KBM-7 (cell line): ENCODE measurements at places on chromosomes 7 and 10.

DNA sequence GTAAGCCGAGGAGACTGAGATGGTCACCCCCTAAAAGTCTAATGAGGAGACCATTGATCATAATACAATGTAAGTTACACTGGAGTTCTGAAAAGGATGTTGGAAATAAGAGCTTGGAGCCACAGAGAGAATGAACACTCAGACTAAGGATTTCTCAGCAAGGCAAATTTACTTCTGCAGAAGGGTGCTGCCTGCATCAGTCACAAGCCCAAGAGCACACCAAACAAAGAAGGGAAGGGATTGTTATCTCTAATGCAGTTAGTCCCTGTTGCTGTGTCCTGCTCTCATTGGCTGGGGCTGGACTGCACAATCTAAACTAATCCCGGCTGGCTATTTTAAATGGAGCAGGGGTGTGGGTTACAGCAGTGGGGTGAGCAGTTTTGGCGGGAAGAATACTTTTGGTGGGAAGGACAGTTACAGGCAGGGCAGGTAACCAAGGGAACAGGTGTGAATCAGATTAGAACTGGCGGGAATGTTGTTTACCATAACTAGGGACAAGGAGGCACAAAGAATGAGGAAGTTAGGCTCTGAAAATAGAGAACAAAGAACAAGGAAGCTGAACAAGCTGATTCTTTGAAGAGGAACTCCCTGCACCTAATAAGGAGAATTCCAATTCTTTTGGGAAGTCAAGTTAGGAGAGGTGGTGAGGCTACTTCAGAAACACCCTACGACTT lies 30.3 kb upstream of the TRIM24 start:
- DNase-seq = peak; percentile 57

DNA sequence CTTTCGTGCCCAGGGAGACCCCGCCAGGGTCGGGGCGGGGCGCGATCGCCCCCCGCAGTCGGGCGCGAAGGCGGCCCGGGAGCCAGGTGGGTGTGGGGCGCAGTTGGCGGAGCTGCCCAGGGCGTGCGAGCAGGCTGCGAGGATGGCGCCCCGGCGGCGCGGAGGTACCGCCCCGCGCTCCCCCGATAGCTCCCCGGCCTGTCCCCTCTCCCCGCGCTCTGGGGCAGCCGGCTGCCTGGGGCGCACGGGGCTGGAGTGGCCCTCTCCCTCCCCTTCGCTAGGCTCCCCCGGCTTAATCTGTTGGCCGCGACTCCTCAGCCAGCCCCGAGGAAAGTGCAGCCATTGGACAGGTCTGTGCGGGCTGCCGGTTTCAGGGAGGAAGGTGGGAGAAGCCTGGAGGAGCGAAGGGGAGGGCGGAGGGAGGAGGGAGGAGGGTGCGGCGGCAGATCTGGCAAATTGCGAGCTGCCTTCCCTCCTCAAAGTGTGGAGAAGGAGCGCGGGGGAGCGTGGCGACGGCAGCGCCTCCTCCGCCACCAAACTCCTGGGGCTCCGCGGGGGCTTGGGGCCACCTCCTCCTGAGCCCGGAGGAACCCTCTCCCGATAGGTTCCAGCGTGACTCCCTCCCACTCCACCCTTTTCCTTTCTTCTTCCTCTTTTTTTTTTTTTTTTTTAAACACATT lies 361 bp upstream of the PLXDC2 start:
- peak; percentile 93 for DNase-seq

DNA sequence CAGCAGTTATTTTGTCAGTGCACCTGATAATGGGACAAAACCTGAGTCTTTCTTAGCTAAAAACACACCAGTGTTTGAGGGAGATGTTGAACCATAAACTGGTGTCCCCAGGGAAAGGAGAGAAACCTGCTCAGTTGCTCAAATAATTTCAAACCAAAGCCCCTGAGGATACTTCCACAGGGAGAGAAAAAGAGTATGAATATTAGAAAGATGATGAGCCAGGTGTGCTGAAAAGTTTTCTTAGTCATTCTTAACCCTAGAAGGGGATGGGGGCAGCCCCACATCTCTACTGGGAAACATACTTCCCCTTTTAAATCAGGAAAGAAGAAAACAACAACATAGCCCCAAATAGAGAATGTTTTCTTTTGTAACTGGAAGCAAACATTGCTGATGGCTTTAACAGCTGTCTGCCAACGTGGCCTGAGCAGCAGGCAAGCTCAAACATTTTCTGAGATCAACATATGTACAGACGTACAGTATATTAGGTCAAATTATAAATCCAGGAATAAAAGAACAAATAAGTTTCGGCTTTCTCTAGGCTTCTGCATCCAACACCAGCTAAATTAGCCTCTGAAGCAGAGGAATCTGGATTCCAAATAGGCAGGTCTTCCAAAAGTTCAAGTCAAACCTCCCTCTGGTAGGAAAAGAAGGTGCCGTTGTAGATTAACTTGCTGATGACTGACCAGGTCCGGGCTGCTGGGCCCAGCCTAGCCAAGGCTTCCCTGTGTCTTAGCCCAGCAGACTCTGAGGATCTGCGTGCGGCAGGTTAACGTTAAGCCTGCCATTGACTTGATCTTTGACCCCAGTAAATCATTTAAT lies 30.5 kb upstream of the FBXW4 start:
- DNase-seq = no peak

GRCh38 chr7:25889765-25890164 lies 262.2 kb upstream of the NFE2L3 start:
- no peak for DNase-seq

DNA sequence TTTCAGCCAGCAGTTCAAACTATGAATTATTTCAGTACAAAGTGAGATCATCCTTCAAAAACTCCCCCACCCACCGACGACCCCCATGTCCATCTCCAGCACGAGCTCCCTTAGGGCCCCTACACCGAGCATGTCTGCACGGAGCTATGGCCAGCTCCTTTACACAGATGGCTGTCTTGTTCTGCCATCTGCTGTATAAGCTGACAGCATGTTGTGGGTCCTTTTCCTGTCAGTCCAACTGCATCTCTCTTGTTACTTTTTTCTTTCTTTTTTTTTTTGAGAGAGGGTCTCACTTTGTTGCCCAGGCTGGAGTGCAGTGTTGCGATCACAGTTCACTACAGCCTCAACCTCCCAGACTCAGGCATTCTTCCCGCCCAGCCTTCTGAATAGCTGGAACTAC lies 21.6 kb downstream of the NPC1L1 start:
- DNase-seq = no peak

DNA sequence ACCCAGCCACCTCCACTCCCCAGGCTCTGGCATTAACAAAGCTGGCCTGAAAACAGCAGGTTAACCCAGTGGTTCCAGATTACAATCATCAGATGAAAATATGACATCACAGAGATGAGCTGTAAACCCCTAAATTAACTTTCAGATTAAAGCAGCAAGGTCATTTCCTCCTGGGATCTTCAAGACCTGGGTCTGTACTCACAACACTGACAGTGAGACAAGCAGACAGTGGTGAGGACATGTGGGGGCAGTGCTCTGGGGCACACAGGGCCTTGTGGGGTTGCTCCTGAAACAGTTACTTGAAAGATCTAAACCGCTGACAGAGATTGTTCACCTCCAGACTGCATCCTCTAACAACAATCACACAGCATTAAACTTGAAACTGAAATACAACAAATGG lies 134.1 kb downstream of the ZNF438 start:
- DNase-seq = no peak

DNA sequence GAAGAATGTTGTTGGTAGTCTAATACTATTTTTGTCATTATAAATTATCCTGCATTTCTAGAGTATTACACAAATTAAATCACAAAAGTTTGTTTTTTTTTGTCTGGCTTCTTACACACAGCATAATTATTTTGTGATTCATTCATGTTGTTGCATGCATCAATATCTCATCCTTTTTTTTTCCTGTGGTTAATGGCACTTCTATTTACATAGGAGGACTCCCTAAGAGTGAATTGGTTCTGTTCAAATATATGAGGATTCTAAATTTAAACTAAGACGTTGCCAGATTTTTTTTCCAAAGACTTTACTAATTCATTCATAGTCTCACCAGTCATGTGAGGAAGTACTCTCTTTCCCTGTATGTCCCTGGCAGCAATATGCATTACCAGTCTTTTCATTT lies 303.3 kb downstream of the GPR37 start:
- no peak for DNase-seq

- DNase-seq = no peak
Measured at GRCh38 chr7:64879086-64879730, 23.9 kb upstream of the ZNF273 start.

GRCh38 chr10:124539935-124540641 lies 78.5 kb downstream of the LHPP start:
- DNase-seq = peak; percentile 63

GRCh38 chr10:55747244-55747643 lies 613.8 kb downstream of the ZWINT start:
- no peak for DNase-seq

DNA sequence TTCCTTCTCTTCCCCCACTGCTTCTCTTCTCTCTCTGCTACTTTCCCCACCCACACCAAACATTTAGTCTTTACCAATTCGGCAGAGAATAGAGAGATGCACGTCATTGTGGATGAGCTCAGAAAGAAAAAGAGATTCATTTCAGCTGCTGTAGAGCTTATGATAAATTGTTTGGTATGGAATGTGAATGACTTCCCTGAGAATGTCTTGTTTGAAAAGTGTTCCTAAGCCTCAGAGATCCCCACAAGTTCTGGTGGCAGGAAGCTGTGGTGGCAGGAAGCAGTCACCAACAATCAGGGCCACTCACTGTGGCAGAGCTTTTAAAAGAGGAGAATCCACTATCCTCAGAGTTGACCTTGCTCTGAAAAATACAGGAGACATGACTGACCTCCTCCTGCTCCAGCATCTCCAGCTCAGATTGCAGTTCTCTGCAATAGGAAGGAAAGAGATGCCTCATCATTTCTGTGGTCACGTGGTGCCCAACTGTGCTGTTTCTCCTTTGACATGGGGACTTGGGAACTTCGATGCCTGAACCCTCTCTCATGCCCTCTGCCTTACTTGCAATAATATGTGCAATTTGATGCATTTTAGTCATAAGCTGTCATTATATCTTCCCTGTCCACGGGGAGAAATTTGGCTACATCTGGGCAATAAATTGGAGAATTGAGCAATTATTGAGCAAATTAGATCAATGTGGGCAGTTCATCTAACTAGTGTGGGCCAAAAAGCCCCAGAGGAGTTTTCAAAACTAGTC lies 76.5 kb downstream of the BMPER start:
- DNase-seq = no peak

- peak; percentile 53 for DNase-seq
Measured at GRCh38 chr7:154342971-154343633, 290.9 kb downstream of the DPP6 start.

DNA sequence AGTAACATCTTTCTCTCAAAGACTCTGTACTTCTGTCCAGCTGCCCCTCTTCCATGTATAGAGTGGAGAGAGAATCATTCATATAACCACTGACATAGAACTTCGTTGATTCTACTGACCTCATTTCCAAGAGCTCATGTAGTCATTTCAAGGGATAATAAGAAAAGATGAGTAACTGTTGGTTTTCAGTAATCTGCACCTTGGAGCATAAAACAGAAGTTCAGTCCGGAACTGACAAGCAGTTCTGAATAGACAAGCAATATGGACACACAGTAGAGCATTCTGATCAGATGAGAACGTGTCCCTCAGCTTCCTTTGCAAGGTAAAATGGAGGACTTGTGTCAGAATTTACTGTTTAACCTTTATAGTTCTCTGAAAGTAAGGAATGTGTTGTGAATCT lies 847.1 kb downstream of the REEP3 start:
- no peak for DNase-seq

DNA sequence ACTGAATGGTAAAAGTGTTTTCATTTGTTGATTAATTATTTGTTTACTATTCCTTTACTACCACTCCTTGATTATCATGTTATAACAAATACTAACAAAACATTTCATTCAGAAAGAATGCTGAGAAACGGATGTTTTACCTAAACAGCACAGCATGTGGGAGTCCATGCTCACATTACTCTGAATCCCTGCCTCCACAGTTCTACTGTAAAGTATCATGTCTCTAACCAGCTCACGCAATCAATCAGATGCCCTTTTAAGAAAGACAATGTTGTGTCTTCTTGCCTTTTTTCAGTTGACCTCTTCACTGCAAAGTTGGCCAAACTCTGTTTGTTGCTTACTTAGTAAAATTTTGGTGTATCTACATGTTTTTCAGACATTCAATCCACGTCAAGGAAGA lies 232.5 kb upstream of the MDFIC start:
- no peak for DNase-seq
